ENCODE measurements at places on chromosomes 2 and 18. TPM values are rescaled to one million over a fixed set of nuclear protein-coding genes. Genes with fewer than 3 reads are reported as not detected.

ILKAP gene
- 41.4 TPM for polyA plus RNA-seq

RBM44 gene
- 0.37 TPM for polyA plus RNA-seq

OTOS gene
- polyA plus RNA-seq, result not detected

LYG2 gene
- not detected for polyA plus RNA-seq

MARCO gene
- polyA plus RNA-seq, result 1.9 TPM

TRIP12 gene
- 25.8 TPM for polyA plus RNA-seq

IL36A gene
- polyA plus RNA-seq, result 243 TPM

OR6B2 gene
- polyA plus RNA-seq, result not detected

PIGN gene
- polyA plus RNA-seq, result 10.5 TPM

KCNIP3 gene
- polyA plus RNA-seq, result 2.0 TPM
